Fibroblast of villous mesenchyme (primary cell): ENCODE measurements at places on chromosomes 3 and 15. TPM values are rescaled to one million over a fixed set of nuclear protein-coding genes. Genes with fewer than 3 reads are reported as not detected.

Gene CRABP1
- total RNA-seq: not detected in 2 replicates

Gene TMC3
- total RNA-seq: not detected in 2 replicates

Gene GOLGA8B
- 32.9 and 33.7 TPM in 2 replicates for total RNA-seq

Gene PRSS50
- total RNA-seq: not detected in 2 replicates

Gene ANKRD63
- total RNA-seq: not detected in 2 replicates

Gene PPIP5K1
- 27.1 and 28.5 TPM in 2 replicates for total RNA-seq

Gene ITGB5
- total RNA-seq: 229 and 231 TPM in 2 replicates

Gene COL6A6
- under 0.01 TPM in 1 of 2 replicates, not detected in the other for total RNA-seq

Gene ROBO1
- total RNA-seq: 65.4 and 88.5 TPM in 2 replicates

Gene CLASP2
- total RNA-seq: 56.7 and 64.3 TPM in 2 replicates

Gene PLAAT1
- not detected in 2 replicates for total RNA-seq

Gene RBP2
- total RNA-seq: not detected in 2 replicates

Gene SLC24A1
- total RNA-seq: 5.2 and 9.3 TPM in 2 replicates

Gene ADPRH
- 3.0 and 4.2 TPM in 2 replicates for total RNA-seq

Gene DLL4
- total RNA-seq: 5.5 and 6.0 TPM in 2 replicates

Gene TEX55
- not detected in 2 replicates for total RNA-seq

Gene GPR87
- 0.43 TPM in 1 of 2 replicates, not detected in the other for total RNA-seq

Gene GOLGA8Q
- 0.43 and 0.97 TPM in 2 replicates for total RNA-seq

Gene XIRP1
- total RNA-seq: under 0.01 TPM in 1 of 2 replicates, not detected in the other

Gene RASL12
- under 0.01 and 2.9 TPM in 2 replicates for total RNA-seq

Gene CORO2B
- total RNA-seq: 8.7 and 9.5 TPM in 2 replicates

Gene FOXB1
- total RNA-seq: not detected in 2 replicates

Gene DISP2
- under 0.01 TPM in 2 replicates for total RNA-seq

Gene NPAP1
- total RNA-seq: not detected in 2 replicates
